ENCODE measurements at places on chromosomes 7 and 10.

DNA sequence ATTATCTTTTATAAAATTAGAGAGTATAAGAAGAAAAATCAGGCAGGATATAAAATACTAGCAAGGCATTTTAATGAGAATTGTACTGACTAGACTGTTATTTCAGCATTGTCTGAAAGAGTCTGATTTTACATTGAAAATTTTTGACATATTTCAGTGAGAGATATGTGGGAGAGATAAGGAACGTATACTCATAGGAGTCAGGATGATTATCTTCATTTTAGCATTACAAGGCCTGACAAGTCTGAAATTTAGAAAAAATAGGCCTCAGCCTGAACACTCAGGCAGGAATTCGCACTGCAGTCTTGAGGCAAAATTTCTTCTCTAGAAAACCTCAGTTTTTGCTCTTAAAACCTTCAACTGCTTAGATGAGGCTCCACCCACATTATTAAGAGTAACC is 386.0 kb downstream of the HGF start:
- no peak for DNase-seq

- peak; percentile 73 for DNase-seq
These were observed 323.7 kb downstream of the RPS24 start for GRCh38 chr10:78357141-78358063.

DNA sequence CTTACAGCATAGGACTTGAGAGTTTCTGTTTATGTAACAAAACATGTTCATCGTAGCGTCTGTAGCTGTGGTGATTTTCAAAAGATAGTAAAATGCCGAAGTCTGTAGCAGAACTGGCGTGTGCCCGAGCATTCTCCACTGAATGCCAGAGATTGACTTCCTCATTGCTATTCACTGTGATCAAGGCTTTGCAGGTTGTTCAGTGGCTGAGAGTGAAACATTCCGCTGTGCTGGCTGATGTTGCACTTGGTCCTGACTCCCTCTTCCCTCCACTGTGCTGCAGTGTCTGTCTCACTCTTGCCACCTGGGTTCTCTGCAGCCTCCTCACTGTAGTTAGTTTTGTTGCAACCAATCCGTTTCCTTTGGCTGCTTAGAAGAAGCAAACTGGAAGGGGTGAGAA is 37.6 kb downstream of the FHIP2A start:
- DNase-seq, result no peak

DNA sequence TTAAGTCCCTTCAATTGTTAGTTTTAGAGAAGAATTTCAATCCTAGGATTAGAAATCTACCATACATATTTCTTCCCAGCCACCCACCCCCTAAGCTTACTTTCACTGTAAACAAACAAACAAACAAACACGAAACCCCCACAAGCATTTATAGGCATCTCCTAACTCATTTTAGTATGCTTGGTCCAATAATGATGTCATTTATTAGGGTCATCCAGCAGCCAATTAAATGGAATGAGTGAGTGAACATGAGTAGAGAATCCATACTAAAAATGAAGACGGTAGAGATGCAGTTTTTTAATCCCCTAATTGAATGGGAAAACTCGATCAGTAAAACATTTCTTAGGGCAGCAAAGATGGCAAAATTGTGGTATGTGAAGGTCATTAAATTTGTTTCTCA is 3.2 kb downstream of the TAC1 start:
- DNase-seq, result no peak

- DNase-seq, result no peak
These were observed 40.3 kb upstream of the GTF2I start for GRCh38 chr7:74617180-74617744.

DNA sequence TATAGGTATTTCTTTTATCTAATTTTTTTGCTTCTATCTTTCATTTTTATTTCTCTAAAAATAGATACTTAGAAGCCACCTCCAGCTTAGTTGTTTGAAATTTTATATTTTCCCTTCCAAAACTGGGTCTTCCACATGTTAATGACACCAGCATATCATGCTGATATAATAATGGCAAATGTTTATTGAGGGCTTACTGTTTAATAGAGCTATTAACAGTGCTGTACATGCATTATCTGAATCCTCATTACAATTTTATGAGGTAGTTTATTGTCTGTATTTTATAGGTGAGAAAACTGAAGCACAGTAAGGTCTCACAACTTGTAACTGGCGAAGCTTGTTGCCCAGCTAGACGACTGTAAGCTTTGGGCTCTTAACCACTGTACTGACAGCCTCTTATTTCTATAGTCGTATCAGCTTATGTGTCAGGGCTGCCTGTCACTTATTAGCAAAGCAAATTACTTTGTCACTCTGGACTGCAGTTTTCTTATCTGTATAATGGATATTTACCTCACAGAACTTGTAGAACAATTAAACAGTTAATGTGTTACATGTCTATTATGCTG is 51.2 kb downstream of the ANKIB1 start:
- no peak for DNase-seq

GRCh38 chr7:3866277-3866676 is 565.2 kb downstream of the SDK1 start:
- DNase-seq, result no peak

GRCh38 chr10:631266-631665 is 58.2 kb downstream of the DIP2C start:
- no peak for DNase-seq

DNA sequence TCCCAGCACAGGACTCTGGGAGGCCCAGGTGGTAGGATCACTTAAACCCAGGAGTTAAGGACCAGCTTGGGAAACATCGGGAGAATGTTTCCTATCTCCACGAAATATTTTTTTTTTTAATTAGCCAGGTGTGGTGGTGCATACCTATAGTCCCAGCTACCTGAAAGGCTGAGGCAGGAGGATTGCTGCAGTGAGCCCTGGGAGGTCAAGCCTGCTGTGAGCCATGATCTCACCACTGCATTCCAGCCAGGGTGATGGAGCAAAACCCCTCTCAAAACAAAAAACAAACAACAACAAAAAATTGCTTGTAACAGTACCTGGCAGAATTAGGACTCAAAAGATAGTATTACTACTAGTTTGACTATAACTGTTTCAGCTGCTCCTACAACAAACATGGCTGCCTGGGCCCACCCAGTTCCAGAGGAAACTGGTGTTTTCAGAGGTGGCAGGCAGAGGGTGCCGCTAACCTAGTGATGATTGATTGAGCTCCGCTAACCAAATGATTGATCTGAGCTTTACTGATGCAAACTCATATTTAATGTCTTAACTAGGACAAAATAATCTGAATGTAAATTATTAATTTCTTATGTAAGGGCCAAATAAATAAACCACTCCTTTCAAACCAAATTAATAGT is 57.0 kb downstream of the AP3M1 start:
- no peak for DNase-seq

DNA sequence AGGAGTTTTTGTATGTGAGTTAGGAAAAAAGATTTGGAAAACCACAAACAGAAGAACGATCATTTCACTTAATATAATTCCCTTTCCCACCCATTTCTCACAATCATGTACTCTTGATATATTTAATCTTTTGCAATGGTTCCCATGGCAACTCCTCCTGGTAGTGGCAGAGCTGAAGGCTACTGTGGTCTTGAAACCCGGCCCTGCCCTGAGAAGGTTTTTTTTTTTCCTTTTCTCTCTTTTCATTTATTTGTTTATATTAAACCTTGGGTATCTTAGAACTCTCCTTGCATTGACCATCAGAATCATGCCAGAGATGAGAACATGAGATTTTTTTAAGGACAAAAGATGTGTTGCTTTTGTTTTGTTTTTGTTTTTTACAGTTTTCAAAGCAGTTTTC is 566.1 kb upstream of the NRP1 start:
- no peak for DNase-seq

DNA sequence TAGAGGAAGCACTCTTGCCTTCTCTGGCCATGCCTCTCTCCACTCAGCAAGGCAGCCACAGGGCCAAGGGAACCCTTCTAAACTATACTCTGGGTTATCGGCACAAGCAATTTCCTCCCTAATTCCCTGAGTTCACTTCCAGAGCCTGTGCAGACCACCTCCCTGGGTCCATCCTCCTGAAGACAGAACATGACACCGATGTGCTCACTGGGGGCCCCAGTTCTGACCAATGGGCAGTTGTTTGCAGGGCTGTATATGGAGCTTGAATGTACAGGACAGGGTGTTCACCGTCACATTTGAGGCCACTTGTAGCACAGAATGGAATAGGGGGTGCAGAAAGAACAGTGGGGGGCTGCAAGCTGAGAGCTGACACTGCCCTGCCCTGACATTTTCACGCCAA is 77.7 kb downstream of the TFEC start:
- no peak for DNase-seq

GRCh38 chr7:28672397-28672797 is 260.1 kb downstream of the CREB5 start:
- DNase-seq, result no peak

- no peak for DNase-seq
These were observed 45.2 kb upstream of the BHLHA15 start for GRCh38 chr7:98165827-98166667.

DNA sequence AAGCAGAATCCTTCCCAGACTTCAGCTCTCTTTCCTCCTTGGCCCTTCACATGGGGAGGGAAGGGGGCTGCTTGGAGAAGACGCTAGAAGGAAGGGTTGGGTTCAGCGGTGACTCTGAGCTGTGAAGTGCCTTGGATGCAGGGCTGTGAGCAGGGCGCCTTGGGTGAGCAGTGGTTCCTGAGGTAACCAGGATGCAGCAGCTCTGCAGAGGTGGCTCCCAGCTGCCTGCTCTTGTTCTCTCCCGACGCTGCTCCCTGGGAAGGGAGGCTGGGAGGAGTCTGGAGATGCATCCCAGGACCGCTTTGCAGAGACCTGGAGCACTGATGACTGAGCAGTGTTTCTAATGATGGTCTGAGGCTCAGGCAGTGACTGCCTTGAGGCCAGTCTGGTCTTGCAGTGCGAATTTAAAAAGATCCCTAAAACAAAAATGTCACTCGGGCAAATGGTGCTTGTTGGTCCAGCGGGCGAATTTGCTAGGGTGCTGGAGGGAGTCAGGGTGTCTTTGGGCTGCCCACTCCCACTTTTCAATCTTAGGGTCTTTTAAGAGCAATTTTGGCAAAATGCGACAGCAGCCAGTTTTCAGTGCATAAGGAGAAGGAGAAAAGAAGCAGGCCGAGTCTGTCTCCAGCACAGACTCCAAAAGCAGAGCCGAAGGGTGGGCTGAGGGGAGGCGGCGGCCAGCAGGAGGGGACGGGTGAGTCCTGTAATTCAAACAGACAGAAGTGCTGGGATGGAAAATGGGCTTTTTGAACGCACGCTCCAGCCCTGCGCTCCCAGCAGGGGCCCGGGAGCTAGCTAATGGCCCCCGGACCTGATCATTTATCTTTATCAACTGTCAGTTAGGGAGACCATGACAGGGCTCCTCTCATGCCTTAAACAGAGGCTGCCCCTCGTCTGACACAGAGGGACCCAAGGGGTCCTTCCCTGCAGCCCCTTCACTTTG is 191.2 kb upstream of the SHH start:
- no peak for DNase-seq

- DNase-seq, result no peak
These were observed 27.3 kb downstream of the GNG11 start for GRCh38 chr7:93948873-93949272.

DNA sequence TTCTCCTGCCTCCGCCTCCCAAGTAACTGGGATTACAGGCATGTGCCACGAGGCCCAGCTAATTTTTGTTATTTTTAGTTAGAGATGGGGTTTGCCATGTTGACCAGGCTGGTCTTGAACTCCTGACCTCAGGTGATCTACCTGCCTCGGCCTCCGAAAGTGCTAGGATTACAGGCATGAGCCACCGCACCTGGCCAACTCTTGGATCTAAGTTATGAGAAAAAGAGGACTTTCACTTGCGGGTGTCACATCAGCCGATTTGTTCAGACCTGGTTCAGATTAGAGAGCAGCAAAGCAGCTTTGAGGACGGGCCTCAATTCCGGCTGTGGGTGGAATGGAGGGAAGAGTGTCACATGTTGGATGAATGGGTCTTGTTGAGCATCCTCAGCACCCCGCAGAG is 61.0 kb upstream of the FGFR2 start:
- DNase-seq, result no peak

DNA sequence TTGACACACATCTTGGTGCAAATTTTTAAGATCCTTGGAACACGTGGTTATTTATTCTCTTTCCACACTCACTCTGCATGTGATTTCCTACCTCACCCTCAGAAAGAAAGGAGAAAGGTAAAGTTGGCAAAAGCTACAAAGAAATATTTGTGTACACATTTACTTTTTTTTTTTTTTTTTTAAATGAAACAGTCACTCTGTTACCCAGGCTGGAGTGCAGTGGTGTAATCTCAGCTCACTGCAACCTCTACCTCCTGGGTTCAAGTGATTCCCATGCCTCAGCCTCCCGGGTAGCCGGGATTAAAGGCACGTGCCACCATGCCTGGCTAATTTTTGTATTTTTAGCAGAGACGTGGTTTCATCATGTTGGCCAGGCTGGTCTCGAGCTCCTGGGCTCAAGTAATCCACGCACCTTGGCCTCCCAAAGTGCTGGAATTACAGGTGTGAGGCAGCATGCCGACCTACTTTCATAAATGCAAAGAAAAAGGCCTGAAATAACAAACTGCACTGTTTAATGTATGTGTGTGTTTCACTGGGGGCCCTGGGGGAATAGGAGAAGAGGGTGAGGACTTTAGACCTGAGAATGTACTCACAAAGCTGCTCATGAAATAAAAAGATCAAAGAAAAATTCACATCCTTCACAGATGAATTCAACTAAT is 71.6 kb upstream of the GRID1 start:
- no peak for DNase-seq

- DNase-seq, result no peak
These were observed 80.9 kb downstream of the ABLIM1 start for GRCh38 chr10:114577133-114577532.

All from SK-N-MC (cell line).